NCI-H510A (cell line): ENCODE measurements at places on chromosomes 3 and 15.

- DNase-seq: no peak
These were observed 238.1 kb downstream of the LPP start for GRCh38 chr3:188392076-188392475.

- DNase-seq: no peak
These were observed 651.2 kb downstream of the DIPK2A start for GRCh38 chr3:144622845-144623244.

DNA sequence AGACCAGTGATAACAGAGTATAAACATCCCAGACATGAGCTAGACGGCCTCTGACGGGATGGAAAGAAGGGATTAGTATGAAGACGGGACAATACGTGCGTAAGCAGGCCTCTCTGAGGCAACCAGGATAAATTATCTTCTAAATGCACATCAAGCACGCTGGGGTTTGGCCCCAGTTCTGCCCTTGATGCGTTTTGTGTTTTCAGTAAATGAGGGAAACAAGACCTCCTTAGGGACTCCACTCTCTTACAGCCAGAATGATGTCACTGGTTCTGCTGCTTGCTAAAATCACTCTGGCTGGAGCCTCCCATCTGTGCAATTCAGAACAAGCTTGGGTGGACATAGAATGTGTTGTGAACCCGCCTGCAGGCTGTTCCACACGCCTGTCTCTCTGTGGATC is 156.0 kb upstream of the MCTP2 start:
- no peak for DNase-seq

DNA sequence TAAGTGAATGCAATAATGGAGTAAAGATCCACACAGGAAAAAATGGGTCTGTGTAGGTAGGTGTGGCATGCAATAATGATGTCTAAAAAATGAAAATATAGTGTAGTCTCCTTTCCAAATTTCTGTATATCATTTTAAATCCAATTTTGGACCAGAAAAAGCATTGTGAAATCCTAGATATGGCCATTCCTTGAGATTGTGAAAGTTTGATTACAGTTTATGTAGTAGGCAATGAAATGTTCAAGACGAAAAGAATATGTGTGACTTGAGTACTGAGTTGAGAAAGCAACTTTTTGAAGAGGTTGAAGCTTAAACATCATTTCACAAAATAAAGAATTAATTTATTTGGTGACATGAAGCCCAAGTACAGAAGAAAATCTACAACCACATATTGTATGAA is 698.7 kb downstream of the EPHA3 start:
- no peak for DNase-seq

GRCh38 chr3:63349583-63350573 is 71.8 kb downstream of the SYNPR start:
- peak; percentile 29 for DNase-seq
